Activated gamma-delta T cell treated with Interleukin-2 at 50 U/mL for 16 hours (primary cell): ENCODE measurements at places on chromosomes 16 and 17.

GRCh38 chr16:84650062-84650991, 2.0 kb downstream of the KLHL36 start:
- no peak for DNase-seq

GRCh38 chr17:80254396-80255251, 6.0 kb upstream of the RNF213 start:
- DNase-seq = peak; percentile 51

GRCh38 chr17:60555786-60556185, 29.7 kb upstream of the APPBP2 start:
- no peak for DNase-seq

DNA sequence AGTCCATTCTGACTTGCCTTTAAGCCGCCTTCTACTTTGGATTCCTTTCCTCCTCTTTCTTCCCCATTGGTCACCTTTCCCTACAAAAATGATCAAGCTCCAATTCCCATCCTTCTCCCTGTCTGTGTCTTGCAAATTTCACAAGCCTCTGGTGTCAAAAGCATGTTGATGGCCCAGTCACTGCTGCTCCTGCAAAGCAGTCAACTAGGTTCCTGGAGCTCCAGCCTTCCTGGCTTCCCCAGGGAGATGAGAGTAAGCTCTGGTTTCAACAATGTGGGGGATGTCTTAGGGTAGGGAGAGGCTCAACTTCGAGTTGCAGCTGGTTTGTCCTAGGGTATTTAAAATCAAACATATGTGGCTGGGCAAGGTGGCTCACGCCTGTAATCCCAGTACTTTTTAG, 36.1 kb upstream of the HELZ start:
- DNase-seq = no peak

DNA sequence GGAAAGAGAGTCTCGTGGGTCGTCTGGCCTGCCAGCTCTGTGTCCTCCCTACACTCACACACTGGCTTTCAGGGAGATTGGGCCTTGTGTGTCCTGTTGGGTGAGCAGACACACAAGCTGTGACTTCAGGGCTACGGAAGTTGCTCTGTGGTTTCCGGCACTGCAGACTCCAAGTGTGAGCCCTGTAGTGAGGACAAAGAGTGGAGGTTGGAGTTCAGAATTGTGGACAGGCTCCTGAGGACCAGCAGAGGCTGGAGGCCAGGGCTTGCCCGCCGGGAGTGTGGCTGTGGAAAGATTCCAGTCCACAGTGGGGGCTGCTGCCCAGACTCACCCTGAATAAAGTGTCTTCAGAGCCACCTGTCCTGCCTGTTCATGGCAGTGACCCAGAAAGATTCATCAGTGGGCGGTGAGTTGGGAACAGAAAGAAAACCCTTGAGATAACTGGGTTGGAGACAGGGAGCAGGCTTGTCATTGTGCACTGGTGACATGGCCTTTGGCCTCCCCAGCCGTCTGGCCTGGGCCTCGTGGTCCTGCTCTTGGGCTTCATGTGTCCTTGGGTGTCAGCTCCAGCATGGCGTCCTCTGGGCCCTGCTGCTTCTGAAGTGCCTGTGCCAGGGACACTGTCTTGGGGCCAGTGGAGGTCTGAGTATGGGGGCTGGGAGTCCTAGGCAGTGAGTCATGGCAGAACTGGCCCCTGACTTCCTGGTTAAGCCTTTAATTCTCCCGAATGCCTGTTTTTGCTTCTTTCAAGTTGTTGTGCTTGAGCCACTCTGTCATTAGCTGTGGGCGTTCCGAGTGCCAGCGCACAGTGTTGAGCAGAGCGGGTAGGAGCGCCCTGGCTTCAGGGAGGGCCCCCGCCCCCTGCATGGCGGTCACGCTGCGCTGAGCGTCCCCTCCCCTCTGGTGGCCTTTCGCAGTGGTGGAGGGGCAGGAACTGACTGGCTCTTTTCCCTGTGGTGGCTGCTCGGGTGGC, 19.9 kb upstream of the ZNF750 start:
- peak; percentile 59 for DNase-seq
